LHCN-M2 (cell line): ENCODE measurements at places on chromosomes 3 and 15. TPM values are rescaled to one million over a fixed set of nuclear protein-coding genes. Genes with fewer than 3 reads are reported as not detected.
A peak's percentile ranks its signal among the peaks of the same experiment; 100 is the strongest.

The NR2E3 gene
- 0.06 TPM in 1 of 2 replicates, not detected in the other for total RNA-seq

DNA sequence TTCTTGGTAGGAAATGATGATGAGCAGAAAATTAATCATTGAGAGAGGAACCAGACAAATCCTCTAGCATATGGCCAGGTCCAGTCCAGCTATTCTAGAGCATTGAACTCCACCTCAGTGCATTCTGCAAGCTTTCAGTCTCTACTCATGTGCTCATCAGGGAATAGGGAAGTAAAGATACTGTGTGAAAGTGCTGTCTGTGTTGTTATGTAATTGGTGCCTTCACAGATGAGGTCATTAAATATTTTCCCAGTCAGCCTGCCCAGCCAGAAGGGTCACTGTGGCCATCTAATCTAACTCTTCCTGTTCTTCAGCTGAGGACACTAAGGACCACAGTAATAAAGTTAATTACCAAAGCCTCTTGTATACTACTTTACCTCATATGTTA lies 28.2 kb downstream of the C3orf62 start:
- no peak for DNase-seq

The C3orf85 gene
- not detected in 2 replicates for total RNA-seq

DNA sequence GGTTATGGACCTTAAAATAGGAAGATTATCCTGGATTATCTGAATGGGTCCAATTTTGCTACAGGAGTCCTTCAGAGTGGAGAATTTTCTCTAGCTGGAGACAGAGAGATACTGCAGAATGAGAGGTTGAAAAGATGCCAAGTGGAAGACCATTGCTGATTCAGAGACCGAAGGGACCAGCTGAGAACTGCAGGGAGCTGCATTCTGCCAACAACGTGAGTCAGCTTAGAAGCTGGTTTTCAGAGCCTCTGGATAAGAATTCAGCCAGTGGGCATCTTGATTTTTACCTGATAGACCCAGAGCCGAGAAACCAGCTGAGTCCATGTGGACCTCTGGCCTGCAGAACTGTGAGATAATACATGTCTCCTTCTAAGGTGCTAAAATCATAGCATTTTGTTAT lies 234.0 kb downstream of the NR2F2 start:
- peak; percentile 50 for DNase-seq

The HYAL1 gene
- 0.23 and 0.32 TPM in 2 replicates for total RNA-seq

- DNase-seq = peak; percentile 17
These were observed 692 bp upstream of the C15orf39 start for GRCh38 chr15:75200765-75201615.

DNA sequence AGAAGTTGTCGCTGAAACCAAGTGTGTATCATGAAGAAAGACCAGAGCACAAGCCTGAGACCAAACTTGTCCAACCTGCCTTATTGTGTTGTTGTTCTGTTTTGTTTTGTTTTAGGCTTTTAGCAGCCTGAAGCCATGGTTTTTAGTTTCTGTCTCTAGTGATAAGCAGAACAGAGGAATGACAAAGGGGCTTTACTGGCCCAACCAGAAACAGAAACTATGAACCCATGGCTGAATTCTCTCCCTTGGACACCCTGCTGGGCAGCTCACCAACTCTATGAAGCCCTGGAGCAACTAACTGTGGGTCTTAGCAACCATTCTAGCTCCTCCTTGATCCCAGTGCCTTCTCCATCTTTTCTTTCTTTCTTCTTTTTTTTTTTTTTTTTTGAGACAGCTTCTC lies 30.3 kb downstream of the HCLS1 start:
- DNase-seq = no peak

- no peak for DNase-seq
These were observed 232.1 kb downstream of the AGBL1 start for GRCh38 chr15:86311568-86312280.

DNA sequence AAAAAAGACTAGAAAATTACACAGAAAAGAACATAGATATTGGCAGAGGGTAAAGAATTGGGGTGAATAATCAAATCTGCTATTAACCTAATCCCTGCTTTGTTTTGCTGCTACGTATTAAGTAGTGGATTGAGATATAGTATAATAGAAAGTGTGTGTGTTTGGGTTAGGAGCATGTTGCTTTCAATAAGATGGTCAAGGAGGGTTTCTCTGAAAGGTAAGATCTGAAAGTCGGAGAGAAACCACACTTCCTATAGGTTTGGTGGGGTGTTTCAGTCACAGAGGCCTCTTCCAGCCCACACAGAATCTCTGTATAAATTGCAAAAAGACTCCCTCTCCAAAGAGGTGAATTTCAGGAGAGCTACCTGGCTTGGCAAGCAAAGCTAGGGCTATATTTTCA lies 345.7 kb upstream of the SATB1 start:
- DNase-seq = no peak

DNA sequence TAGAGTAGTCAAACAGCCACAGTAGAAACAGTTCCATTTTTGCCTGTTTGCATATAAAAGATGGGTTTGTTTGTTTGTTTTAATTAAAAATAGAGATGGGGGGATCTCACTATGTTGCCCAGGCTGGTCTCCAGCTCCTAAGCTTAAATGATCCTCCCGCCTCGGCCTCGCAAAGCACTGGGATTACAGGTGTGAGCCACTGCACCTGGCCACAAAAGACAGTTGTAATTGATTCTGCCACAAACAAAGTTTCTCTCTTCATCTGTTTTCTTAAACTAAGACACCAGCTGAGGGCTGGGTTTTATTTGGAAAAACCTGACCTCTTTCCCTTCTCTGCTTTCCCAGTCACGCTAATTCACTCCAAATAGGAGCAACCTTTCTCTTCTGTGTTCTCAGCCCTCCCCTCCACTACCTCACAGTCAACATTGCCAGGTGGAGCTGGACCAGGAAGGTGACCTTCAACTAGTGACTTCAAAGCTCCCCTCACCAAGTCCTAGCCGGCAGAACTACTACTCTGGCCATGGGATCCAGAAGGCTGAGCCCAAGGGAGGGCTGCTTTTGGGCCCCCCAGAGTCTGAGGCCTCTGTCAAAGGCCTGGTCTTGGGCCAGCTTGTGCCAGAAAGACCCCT lies 1.5 kb upstream of the IDH2 start:
- no peak for DNase-seq

The C2CD4B gene
- not detected in 2 replicates for total RNA-seq

DNA sequence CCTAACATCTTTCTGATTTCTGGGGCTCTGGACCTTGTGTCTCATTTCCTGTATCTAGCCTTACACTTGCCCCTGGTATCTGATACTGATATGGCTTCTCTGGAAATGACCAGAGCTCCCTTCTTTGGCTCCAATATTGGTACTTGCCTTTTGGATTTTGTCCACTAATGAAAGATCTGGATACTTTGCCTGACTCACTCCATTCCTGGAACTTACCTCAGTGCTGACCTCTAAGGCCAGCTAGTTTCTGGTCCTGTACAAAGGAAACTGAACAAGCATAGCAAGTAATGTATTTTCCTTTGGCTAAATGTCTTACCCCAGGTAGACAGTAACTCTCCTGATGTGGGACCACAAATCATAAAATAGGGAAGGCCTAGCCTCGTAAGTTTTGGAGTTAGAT lies 93.8 kb upstream of the SLC4A7 start:
- no peak for DNase-seq

The SPTSSB gene
- not detected in 2 replicates for total RNA-seq

- no peak for DNase-seq
These were observed 85.4 kb downstream of the MAGI1 start for GRCh38 chr3:65953301-65953812.

- peak; percentile 92 for DNase-seq
These were observed 11.7 kb downstream of the BCL2L10 start for GRCh38 chr15:52100807-52101442.

DNA sequence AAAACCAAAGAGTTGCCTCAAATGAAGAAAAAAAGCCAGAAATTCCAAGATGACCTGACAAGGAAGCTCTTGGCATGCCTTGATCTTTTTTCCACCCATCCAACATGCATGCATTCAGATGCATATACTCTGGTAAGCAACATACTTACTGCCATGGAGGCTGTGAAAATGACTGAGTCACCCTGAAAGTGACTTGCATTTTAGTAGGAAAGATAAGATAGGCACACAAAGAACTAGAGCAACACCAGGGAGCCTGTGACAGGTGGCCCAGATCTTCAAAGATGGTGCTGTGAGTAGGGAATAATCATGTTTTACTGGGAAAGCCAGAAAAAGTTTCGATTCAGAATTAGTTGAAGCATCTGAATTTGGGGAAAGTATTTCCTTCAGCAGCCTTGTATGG lies 185.1 kb upstream of the SLCO3A1 start:
- no peak for DNase-seq

The SPESP1 gene
- total RNA-seq = 7.9 TPM in 2 replicates

DNA sequence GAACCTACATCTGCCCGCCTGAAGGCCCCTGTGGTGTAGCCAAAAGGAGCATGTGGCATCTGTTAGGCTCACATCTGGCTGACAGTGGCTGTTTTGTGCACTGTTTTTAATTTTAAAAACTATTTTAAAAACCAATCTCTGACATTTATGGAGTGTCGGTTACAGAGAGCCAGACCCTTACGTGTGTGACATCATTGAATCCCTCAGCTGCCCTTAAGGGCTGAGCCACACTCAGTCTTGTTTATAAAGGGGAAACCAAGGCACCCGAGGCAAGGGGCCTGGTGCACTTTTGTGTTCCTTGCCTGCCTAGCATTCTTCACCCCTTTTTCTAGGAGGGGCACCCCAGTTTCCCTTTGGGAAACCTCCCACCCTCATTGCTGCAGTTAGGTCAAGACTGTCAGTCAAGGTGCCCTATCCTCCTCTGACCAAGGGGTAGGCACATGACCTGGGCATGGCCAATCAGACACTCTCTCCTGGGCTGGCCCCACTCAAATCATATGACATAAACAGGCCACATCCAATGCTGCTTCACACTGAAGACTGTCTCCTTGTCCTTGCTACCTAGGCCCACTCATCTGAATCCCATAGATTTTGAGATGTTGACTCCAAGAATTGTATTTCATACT lies 105.3 kb downstream of the LSM3 start:
- no peak for DNase-seq

DNA sequence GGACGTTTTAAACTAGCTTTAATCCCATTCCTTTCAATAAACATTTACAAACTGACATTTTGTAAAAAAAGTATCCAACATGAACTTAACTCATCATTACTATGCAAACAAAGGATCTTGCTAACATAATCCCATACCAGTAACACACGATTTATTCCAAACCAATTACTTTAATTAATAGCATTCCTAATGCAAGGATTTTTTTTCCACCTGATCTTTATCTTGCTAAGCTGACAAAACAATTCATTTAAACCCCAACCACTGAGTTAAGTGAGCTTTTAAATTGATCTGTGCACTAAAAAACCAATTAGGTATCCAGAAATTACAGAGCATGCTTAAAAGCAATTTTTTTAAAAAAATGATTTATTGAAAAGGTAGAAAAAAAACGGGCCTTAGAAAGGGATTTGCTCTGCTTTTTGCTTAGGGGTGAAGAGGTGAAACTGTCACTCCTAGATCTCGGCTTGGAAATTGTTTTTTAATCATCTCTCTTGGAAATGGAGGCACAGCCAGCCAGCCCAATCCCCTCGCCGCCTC lies 1.2 kb downstream of the SH3BP5 start:
- DNase-seq = no peak

GRCh38 chr3:134462331-134462941 lies 23.3 kb downstream of the ANAPC13 start:
- peak; percentile 68 for DNase-seq

GRCh38 chr3:179036226-179036625 lies 35.4 kb downstream of the ZMAT3 start:
- no peak for DNase-seq

- no peak for DNase-seq
These were observed 37.9 kb downstream of the GASK1A start for GRCh38 chr3:43017004-43017403.

- DNase-seq = no peak
These were observed 34.0 kb upstream of the NR2E3 start for GRCh38 chr15:71776304-71776703.

GRCh38 chr3:52387481-52387880 lies 57.4 kb downstream of the SEMA3G start:
- DNase-seq = no peak

DNA sequence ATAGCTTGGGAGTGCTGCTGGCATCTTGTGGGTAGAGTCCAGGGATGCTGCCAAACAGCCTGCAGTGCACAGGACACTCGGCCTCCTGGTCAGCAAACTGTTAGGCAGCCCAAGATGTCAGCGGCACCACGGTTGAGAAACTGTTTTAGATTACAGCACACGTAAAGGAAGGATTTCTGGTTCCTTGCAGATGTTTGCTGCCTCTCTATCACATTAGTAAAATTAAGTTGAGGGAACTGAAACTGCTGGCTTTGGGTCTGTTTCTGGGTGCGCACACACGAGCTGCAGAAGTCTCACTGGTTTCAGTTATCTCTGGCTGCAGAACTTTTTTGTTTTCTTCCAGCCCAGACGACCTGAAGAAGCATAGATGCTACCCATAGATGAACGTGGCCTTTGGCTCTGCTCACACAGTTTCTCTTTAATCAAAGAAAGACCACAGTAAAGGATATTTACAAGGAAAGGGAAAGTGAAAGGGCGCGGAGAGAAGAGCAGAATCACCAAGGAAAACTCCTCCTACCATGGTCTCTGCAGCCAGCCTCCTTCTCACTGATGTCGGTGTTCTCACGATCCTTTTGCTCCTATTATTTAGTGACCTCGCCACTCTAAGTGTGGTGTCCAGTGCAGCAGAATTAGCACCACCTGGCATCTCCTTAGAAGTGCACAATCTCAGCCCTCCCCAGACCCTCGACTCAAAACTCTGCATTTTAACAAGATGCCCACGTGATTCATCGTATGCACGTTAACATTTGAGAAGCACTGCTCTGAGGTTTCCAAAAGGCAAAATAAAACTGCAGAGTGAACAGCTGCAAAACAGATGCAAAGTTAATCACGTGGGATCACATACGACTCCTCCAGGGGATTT lies 50.6 kb upstream of the AKAP13 start:
- DNase-seq = peak; percentile 95

GRCh38 chr15:36601497-36601932 lies 22.1 kb downstream of the CDIN1 start:
- peak; percentile 78 for DNase-seq

The IL16 gene
- not detected in 2 replicates for total RNA-seq

- no peak for DNase-seq
These were observed 676.0 kb upstream of the SEMA6D start for GRCh38 chr15:47041301-47041700.

DNA sequence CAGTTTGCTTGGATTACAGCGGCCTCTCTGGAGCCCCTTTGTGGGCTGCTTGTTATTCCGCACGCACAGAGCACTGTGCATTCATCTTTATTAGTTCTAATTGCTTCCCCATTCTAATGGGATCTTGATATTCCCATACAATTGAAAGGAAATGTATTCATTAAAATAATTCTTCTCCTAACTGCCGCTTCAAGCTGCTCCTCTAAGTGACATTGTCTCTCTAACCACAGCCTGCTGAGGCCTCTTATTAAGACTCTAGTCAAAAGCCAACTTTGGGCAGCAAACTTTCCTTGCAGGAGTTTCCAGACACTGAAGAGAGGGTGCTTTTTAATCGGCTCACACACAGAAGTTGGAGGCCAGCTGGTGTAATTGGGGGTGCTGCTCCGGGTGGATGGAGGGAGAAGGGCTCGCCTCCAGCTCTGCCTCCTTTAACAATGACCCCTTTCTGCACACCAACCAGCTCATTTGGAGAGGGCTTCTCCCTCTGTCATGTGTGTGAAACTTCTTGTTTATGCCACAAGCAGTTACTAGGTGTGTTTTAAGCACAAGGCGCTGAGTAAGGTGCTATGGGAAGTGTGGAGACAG lies 5.6 kb upstream of the MAGEF1 start:
- no peak for DNase-seq

The SNRPN gene
- total RNA-seq = 178 and 234 TPM in 2 replicates

The GABRR3 gene
- total RNA-seq = not detected in 2 replicates

The ATP13A4 gene
- 0.06 TPM in 1 of 2 replicates, not detected in the other for total RNA-seq

GRCh38 chr3:79052054-79052681 lies 715.6 kb downstream of the ROBO1 start:
- DNase-seq = peak; percentile 10

GRCh38 chr3:73669260-73669659 lies 44.5 kb upstream of the PDZRN3 start:
- no peak for DNase-seq
